Glomerular endothelial cell (primary cell): ENCODE measurements at places on chromosomes 16 and 17. TPM values are rescaled to one million over a fixed set of nuclear protein-coding genes. Genes with fewer than 3 reads are reported as not detected.

The KRT33B gene
- not detected in 2 replicates for total RNA-seq

The TSPOAP1 gene
- total RNA-seq, result 0.05 and 0.06 TPM in 2 replicates

The CLEC3A gene
- total RNA-seq, result not detected in 2 replicates

The GP2 gene
- total RNA-seq, result not detected in 2 replicates

The CD68 gene
- total RNA-seq, result 4.1 and 8.8 TPM in 2 replicates

The FN3K gene
- 2.9 and 19.7 TPM in 2 replicates for total RNA-seq

The SLC25A39 gene
- 100 and 126 TPM in 2 replicates for total RNA-seq

The KRTAP17-1 gene
- not detected in 2 replicates for total RNA-seq

The EPX gene
- not detected in 2 replicates for total RNA-seq

The ADAD2 gene
- total RNA-seq, result 0.06 TPM in 1 of 2 replicates, not detected in the other

The MYH1 gene
- total RNA-seq, result not detected in 2 replicates

The TBC1D3I gene
- 1.5 and 1.6 TPM in 2 replicates for total RNA-seq

The VASN gene
- total RNA-seq, result 5.7 and 6.8 TPM in 2 replicates

The CCL8 gene
- 3.6 TPM in 1 of 2 replicates, not detected in the other for total RNA-seq

The STH gene
- total RNA-seq, result not detected in 2 replicates

The SOST gene
- not detected in 2 replicates for total RNA-seq

The PHOSPHO1 gene
- 0.10 TPM in 1 of 2 replicates, not detected in the other for total RNA-seq

The LMF1 gene
- total RNA-seq, result 25.2 and 36.6 TPM in 2 replicates

The TBC1D3G gene
- total RNA-seq, result not detected in 2 replicates

The CCL4L2 gene
- not detected in 2 replicates for total RNA-seq
